Pancreas (tissue), 10 donors: ENCODE measurements at places on chromosomes 13 and 19. TPM values are rescaled to one million over a fixed set of nuclear protein-coding genes. Genes with fewer than 3 reads are reported as not detected.

DNA sequence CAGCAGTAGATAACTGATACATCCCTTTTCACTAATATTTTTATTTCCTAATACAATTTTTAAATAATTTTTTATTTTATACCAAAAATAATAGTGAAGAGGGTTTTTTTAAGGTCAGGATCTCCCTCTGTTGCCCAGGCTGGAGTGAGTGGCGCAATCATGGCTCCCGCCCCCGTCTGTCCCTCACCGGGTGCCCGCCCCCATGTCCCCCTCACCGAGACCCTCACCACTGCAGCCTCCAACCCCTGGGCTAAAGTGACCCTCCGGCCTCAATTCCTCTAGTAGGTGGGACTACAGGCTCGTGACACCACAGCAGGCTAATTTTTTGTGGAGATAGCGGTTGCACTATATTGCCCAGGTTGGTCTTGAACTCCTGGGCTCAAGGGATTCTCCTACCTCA is 17.8 kb upstream of the ZNF846 start:
- no peak for DNase-seq

GRCh38 chr19:54160182-54160811 is 776 bp upstream of the LENG1 start:
- no peak for DNase-seq

Gene FUT1
- total RNA-seq = 6.5 TPM

Gene SLC10A2
- not detected for total RNA-seq

GRCh38 chr13:96844195-96844594 is 150.1 kb downstream of the OXGR1 start:
- no peak for DNase-seq

GRCh38 chr19:4867534-4868285 is at the start of gene PLIN3:
Gene PLIN3, minus strand, starts transcription at chr19:4867667. Its CDS starts 6,273 bp downstream, at chr19:4861394.
- DNase-seq = peak; percentile 98

Gene REXO1
- 16.2 TPM for total RNA-seq

DNA sequence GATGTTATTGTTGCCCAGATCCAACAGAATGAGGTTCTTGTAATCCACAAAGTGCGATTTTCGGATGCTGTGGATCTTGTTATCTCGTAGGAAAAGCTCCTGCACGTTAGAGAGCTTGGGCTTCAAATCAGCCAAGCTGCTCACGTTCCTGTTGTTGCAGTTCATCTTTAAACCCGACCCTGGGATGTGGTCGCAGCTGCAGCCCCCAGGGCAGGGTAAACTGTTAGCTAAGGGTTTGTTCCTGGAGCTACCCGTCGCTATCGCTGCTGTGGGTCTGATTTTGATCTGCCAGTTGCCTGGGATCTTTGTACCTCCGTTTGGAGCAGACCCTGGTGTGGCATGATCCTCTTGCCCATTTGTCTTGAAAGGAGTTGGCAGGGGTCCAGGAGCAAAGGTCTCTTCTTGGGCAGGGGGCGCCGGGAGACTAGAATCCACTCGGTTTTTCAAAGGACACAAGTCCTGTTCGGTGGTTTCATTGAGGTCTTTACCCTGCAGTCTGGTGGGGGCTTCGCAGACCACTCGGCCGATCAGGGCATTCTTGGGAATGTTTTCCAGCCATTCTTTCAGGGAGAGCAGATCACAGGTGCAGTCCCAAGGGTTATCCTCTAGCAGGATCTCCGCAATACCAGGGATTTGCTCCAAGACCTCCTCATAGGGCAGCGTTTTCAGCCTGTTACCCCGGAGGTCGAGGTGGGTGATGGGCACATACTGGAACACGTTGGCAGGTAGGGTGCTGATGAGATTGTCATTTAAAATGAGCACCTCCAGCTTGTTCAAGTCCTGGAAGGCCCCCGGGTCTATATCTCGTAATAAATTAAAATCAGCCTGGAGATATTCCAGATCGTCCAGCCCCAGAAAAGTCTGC is 1.8 kb downstream of the SLITRK1 start:
- no peak for DNase-seq

GRCh38 chr13:97223711-97224541 is 1.8 kb downstream of the MBNL2 start:
- no peak for DNase-seq

Gene GIPR
- 4.6 TPM for total RNA-seq

DNA sequence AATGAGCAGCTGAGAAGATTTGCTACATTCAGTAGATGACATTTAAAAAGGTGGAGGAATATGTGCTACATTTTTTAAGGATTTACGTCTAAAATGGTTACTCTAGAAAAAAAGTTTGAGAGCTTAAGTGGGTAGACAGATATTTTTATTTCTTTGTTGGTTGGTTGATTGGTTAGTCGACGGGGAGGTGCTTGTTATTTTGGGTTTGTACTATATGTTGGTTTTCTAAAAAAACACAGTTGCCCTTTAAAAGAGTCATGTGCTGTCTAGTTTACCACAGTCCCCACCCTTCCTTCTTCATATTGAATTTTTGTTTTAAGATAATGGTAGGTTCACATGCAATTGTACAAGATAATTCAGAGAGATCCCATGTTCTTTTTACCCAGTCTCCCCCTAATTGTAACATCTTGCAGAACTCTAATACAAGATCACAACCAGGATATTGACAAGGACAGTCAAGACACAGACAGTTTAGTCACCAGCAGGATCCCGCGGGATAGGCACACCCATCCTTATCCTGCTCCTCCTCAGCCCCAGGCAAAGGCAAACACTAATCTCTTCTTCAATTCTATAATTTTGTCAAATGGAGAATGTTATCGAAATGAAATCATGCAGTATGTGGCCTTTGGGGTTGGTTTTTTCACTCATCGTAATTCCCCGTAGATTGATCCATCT is 171.4 kb downstream of the FOXO1 start:
- no peak for DNase-seq

- no peak for DNase-seq
These were observed 294.0 kb upstream of the MIR17HG start for GRCh38 chr13:91053318-91054065.

Gene CEACAM1
- total RNA-seq = 1.3 TPM
